Keratinocyte (primary cell): ENCODE measurements at places on chromosomes 13 and 19. TPM values are rescaled to one million over a fixed set of nuclear protein-coding genes. Genes with fewer than 3 reads are reported as not detected.
A peak's percentile ranks its signal among the peaks of the same experiment; 100 is the strongest.

Gene IZUMO1
- 0.28 to 0.75 TPM (median 0.63 TPM) in 3 replicates for polyA plus RNA-seq

Gene CYP2A6
- not detected in 3 replicates for polyA plus RNA-seq

DNA sequence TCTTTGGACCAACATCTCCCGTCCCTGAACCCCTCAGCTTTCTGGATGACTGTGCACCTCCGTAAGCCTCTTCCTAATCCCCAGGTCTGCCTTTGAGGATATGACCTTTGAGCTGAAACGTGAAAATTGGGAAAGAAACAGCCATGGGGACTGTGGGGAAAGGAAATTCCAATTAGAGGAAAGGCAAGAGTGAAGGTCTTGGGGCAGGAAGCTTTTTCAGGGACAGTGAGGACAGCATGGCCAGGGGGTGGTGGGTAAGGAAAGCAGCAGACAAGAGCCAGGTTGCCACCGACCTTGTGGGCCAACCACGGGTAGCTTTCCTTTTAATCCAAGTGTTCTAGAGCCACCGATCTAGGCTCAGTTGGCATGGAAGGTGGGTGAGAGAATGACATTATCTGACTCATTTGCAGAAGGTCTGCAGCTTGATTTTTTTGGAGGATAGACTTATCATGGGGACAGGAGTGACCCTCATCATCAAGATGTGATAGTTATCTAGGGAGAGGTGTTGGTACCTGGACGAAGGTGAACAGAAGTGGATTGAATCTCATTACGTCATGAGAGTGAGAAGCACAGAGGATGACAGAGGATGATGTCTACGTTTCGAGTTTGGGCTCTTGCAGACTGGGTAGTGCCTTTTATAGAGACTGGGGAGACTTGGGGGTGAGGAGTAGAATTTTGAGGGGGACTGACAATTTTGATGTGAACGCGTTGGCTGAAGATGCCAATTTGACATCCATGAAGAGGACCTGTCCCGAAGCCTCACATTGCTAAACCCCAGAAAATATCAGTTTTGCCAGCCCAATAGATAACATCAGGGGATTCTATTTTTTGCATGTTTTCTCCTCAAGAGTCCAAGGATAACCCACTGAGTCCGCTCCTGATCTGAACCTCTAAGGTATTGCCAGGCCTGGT is 136.7 kb upstream of the PEG3 start:
- DNase-seq: no peak

Gene CGB5
- polyA plus RNA-seq: 0.20 to 0.24 TPM (median 0.21 TPM) in 3 replicates

- DNase-seq: no peak
Measured at GRCh38 chr13:94978516-94978915, 266.2 kb upstream of the SOX21 start.

DNA sequence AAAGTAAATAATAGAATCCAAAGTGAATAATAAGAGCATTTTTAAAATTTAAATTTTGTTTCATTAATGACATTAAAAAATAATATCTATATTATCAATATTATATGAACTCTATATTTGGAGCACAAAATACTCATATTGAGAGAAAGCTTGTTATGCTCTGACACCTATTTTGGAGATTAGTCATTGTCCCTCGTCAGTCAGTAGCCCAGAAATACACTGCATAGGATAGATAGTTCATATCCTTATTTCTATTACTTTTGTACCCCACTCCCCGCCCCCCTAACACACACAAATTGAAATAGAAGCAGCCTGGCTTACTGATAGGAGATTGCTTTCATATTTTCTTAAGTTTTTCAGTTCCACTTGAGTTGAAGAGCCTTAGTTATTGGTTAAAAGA is 652.8 kb downstream of the PCDH9 start:
- no peak for DNase-seq

DNA sequence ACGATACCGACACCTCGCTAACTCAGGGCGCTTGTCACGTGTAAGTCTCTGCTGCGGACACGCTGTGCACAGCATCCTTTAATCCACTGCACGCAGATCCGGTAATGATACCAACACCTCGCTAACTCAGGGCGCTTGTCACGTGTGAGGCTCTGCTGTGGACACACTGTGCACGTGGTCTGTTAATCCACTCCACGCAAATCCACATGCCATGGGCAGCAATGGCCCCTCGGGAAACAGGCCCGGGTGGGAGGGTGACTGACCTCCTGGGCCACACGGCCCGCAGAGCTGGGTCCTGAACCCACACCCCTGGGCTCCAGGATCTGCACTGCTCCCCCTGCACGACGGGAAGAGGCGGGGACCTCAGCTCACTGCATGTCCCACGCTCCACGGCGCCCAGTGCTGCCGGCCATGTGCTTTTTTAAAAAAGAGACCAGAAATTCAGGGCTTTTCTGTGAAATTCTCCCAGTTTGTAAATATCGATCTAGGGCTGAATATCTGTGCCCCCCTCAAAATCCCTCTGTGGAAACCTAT is 16.1 kb downstream of the SHC2 start:
- no peak for DNase-seq

DNA sequence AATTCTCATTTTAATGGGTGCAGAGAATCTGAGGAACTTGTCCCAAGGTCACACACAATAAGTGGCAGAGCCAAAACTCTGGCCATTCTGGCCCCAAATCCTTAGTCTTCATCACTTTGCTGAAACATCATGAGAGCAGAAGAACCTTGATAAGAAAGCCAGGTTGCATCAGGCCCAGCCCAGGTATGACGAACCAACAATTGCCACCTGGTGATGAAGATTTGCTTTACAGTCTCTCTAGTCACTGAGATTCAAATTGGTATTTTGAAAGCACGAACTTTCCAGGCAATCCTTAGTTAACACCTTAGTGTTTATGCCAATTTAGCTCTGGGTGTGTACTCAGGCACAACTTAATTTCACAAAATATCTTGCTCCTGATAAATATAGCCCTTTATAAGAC is 502.7 kb upstream of the HTR2A start:
- no peak for DNase-seq

DNA sequence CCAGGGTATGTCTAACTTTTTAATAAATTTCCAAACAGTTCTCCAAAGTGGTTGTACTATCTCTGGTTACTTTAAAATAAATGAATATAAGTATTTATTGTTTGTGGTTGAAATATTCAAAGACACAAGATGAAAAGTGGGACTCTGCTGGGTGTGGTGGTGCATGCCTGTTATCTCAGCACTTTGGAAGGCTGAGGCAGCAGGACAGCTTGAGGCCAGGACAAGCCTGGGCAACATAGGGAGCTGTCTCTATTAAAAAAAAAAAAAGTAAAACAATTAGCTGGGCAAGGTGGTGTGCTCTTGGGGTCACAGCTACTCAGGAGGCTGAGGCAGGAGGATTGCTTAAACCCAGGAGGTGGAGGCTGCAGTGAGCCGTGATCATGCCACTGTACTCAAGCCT is 10.4 kb downstream of the PNMA8A start:
- DNase-seq: peak; percentile 65

- peak; percentile 67 for DNase-seq
Measured at GRCh38 chr19:6126335-6126974, 9.0 kb upstream of the ACSBG2 start.

Gene ACP7
- polyA plus RNA-seq: 0.08 to 0.28 TPM (median 0.09 TPM) in 3 replicates

Gene NPAS1
- 0.42 to 0.81 TPM (median 0.42 TPM) in 3 replicates for polyA plus RNA-seq

Gene FCAR
- polyA plus RNA-seq: not detected in 3 replicates

- DNase-seq: no peak
Measured at GRCh38 chr13:106241974-106242953, 293.2 kb downstream of the EFNB2 start.

GRCh38 chr13:87792878-87793277 is 121.7 kb downstream of the SLITRK5 start:
- no peak for DNase-seq

Gene SBK3
- polyA plus RNA-seq: not detected in 3 replicates

DNA sequence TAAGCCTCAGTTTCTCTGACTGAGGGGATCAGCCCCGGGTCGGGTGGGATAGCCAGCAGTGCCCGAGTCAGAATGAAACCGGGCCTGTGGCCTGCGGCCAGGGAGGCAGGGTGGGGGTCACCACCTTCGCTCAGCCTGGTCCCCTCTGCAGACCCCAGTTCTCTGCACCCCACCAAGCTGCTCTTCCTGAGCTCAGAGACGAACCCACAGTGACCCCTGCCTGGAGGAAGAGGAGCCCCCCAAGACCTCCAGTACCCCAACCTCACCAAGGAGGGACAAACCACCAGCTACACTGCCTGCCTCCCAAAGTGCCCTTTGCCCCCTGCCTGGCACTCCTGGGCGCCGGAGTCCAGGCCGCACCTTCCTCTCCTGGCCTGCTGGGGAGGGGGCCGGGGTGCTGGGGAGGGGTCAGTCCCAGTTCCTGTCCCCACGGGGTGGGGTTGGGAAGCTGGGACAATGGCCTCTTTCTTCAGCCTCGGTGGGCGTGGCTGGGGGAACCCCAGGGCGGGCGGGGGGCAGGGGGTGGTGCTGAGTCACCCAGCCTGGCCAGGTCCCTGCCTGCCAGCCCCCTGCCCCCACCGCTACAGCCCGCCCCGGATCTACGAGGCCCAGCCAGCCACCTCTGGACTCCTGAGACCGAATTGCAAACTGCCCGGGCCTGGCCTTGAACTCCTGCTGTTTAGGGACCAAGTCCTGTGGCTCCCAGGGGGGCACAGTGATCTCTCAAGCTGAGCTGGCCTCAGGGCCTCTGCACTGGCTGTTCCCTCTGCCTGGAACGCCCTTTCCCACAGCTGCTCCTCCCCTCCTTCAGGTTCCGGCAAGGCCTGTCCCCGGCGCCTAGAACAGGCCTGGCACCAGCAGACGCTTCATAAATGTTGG is 14.3 kb downstream of the ZBTB7A start:
- DNase-seq: no peak

Gene SOX1
- not detected in 3 replicates for polyA plus RNA-seq

DNA sequence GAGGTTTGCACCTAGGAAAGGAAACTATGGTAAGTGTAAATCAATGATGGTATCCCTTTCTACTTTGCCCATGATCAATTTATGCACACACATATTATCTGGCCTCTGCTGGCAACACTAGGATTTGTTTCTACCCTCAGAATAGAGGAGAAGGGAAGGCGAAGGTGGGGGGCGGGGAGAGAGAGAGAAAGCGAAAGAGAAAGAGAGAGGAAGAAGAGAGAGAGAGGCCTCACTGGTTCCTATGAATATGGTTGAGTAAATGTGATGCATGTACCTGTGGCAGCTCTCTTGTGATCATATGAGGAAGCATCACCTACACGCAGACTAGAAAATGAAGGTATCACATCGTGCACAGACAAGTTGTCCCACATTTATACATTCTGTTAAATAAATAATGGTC is 882.0 kb upstream of the SLITRK6 start:
- no peak for DNase-seq

DNA sequence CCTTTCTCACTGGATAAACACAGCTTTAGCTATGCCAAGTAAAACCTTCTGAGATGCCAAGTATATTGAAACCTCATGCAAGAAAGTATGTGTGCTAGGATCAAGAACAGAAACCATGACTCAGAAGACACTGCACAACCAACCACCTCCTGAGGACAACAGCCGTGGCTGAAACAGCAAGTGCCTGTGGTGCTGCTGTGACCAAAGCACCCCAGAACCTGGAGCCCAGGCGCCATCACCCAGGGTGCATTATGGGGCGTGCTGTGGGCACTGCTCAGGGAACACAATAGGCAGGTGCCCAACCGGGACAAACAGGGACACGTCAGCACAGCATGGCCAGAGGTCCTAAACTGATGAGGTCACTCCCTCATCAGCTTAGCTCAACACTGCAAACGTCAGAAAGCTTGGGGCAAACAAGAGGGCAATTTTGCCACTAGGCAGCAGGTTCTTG is 101.3 kb upstream of the SLC15A1 start:
- DNase-seq: no peak

Gene ZNF180
- polyA plus RNA-seq: 1.1 to 2.6 TPM (median 1.4 TPM) in 3 replicates

- no peak for DNase-seq
Measured at GRCh38 chr13:44040070-44040817, 160.5 kb downstream of the LACC1 start.

Gene ZNF699
- 3.7 to 4.0 TPM (median 4.0 TPM) in 3 replicates for polyA plus RNA-seq

DNA sequence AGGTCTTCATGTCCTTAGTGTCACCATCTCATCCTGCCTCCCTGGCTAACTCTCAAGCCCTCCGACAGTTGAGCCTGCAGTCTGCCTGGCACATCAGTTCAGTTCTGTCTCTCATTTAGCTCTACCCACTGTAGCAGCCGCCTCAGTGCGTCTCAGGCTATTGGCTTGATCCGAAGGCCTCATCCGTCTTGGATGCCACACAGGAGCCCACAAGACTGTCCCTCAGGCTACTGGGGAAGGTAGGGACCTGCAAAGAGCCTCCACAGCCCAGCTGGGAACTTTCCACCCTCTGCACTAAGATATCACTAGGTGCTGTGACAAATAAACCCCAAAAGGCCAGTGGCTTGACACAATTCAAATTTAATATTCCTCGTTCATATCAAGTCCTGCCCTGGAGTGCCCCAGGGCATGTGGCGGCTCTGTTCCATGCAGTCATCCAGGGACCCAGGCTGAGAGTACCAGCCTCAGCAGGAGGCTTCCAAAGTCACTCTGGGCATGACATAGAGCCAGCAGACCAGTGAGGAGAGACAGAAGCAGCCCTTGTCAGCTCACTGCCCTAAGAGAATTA is 5.7 kb downstream of the VSTM2B start:
- no peak for DNase-seq

- no peak for DNase-seq
Measured at GRCh38 chr13:113912596-113912995, 48.7 kb upstream of the GAS6 start.

GRCh38 chr13:101978552-101979315 is 423.1 kb downstream of the FGF14 start:
- no peak for DNase-seq

Gene DMWD
- 10.1 to 16.5 TPM (median 12.5 TPM) in 3 replicates for polyA plus RNA-seq

- DNase-seq: no peak
Measured at GRCh38 chr13:114015969-114016295, 42.1 kb upstream of the C13orf46 start.

Gene ZNF497
- polyA plus RNA-seq: 0.29 to 0.72 TPM (median 0.32 TPM) in 3 replicates

Gene FPR3
- polyA plus RNA-seq: not detected in 3 replicates

- no peak for DNase-seq
Measured at GRCh38 chr19:40622773-40623075, 21.6 kb downstream of the LTBP4 start.

Gene PCSK4
- polyA plus RNA-seq: 0.25 to 1.2 TPM (median 0.27 TPM) in 3 replicates
